ENCODE measurements at places on chromosomes 1 and 21.
A peak's percentile ranks its signal among the peaks of the same experiment; 100 is the strongest.

GRCh38 chr1:152884966-152885624 is 7.0 kb downstream of the SMCP start:
- no peak for DNase-seq

DNA sequence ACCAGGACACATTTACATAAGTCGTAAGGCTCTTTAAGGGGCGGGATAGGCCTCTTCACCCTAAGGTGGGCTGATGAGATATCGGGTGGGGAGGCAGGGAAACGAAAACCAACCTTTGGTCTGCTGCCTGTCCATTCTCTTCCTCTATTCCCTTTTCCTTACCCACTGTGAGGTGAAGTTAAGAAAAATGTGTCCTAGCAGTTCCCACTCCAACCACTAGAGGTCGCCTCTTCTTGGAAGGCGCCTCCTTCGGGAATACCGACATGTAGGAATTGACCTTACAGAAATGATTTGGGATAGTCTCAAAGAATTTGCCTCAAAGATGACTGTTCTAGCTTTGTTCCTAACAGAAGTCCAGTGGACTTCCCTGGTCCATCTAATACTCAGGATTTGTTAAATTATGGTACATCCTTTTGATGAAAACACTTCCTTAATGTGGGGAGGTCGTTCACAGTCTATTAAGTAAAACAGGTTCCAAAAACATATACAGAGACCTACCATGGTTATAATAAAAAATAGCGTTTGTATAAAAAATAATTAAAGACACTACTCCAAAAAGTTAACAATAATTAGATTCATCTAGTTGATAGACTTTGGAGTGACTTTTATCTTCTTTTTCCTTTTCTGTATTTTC is 14.1 kb downstream of the AZIN2 start:
- peak; percentile 51 for DNase-seq

DNA sequence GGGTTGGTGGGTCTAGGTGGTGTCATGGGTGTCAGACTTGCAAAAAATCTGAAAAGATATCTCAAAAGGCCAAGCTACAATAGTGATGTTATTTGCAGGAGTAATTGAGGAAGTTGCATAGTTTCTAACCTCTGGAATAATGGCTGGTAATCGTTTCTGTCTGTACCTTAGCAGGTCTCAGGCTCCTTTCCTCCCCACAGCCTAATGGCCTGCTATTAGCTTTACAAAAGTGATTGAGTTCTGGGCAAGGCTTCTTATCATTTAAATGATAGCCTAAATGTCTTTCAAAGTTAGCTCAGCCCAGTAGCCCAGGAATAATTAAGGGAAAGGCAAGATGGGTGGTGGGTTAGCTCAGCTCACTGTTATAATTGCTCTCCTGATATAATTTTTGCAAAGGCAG is 37.7 kb upstream of the IGSF5 start:
- DNase-seq = no peak

GRCh38 chr1:84582802-84583587 is 8.8 kb upstream of the CTBS start:
- no peak for DNase-seq

GRCh38 chr1:219507437-219507836 is 105.5 kb downstream of the ZC3H11B start:
- no peak for DNase-seq

- DNase-seq = no peak
Observed at GRCh38 chr1:23126801-23127200, 41.9 kb downstream of the LUZP1 start.

GRCh38 chr1:156074661-156075060 is 7.6 kb downstream of the MEX3A start:
- no peak for DNase-seq

GRCh38 chr1:185345913-185346720 is 29.1 kb upstream of the IVNS1ABP start:
- no peak for DNase-seq

DNA sequence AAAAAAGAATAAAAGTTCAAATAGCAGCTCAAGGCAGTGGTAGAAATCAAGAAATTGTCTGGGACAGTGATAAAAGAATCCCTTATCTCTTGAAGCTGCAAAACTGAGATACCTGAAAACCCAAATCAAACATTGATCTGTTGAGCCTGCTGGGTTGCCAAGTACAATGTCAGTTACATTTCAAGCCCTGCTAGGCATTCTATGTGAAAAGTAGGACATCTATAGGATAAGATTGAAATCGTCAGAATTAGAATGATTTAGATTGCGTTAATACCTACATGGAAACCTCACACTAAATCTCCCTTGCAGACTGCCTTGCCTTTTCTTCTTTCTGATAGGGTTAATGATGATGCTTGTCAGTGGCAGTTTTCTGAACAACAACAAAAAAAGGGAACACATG is 1684.4 kb upstream of the B3GALT2 start:
- no peak for DNase-seq

DNA sequence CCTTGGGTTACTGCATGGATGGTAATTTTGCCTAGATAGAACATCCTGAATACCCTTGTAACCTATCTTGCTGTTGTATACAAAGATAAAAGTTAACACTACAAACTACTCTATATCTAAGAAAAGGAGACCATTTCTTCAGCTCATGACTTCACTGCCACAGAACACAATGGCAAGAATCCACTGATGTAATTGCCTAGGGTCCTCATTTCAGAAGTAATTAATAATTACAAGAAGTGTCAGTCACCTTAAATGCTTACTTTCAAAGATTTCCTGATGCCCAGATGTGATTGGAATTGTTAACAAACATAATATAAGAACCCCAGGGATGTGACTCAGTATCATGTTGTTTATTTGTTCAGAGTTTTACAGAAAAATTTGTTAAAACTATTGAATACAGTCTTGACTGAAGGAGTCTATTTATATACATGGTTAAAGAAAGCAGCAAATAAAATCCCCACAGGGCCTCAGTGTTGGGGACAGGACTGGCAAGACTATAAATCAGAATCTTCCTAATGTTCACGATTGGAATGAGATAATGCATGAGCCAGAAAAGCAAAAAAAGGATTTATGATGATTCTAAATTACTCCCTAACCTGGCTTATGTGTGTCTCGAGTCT is 83.9 kb downstream of the CRB1 start:
- no peak for DNase-seq

- DNase-seq = no peak
Observed at GRCh38 chr1:84757301-84757700, 67.0 kb upstream of the SSX2IP start.

GRCh38 chr1:235270625-235271024 is 57.4 kb downstream of the ARID4B start:
- no peak for DNase-seq

- DNase-seq = no peak
Observed at GRCh38 chr1:7650801-7651200, 120.3 kb upstream of the VAMP3 start.

DNA sequence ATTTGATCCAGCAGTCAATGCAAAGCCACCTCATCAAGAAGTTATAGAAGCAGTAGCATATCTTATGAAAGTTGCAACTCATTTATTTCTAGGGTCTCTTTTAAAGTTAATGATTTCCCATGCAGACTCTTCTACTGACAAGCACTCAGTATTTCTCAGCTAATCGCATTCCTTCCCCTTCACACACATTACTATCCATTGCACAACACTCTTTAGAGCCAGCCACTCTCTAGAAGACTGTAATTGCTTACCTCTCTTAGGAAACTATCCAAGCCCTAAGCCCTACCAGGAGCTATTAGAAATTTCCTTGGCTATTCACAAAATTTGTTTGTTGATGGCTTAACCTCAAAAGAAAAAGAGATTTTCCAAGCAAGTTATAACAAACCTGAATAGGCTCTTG is 106.0 kb downstream of the ADAMTS1 start:
- no peak for DNase-seq

GRCh38 chr1:77081834-77082233 is 137.4 kb downstream of the PIGK start:
- DNase-seq = no peak

DNA sequence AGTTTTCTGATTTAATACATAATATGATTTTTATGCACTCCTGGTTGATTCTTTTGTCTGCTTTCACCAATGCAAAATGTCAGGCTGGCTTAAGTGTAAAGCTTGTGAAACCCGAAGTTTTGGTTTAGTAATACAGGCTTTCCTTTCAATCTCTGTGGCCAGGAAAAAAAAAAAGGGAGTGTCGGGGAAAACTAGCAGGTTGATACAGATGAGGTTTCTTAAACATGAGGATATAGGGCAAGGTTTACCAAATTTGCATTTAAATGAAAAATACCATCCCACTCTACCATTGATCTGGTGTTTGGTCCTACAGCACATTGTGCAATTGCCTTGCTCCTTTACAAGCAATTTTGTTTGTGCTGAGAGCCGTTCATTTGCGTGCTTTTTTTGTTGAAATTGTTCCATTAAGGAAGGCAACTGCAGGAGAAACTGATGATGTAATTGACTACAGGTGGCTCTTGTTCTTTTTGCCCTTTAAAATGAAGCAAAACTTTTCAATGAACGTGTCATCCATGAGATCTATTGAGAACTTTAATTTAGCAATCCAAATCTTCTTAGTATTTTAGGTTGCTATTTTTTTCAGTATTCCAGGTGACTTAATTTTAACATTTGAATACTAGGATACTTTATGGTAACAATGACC is 22.7 kb downstream of the CLIC6 start:
- no peak for DNase-seq

- no peak for DNase-seq
Observed at GRCh38 chr1:233121947-233122559, 171.6 kb downstream of the NTPCR start.

DNA sequence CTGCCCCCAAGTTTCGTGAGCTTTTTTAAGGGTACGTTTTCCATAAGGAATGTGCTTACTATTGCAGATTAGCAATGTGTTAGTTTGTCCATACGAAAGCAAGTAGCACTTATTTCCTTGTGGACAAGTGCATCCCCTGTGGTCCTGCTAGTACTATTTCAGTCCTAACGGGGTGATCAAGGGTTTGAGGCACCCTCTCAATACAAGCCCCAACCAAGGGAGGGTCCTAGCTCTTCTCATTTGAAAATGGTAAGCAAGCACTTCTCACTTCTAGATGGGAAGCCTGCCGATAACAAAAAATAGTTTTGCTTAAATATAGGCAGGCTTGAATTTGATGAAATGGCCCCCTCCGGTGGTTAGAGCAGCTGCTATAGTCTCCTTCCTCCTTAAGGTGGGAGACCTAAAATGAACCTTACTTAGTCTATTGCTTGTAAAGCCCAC is 64.0 kb upstream of the HMCN1 start:
- DNase-seq = no peak

DNA sequence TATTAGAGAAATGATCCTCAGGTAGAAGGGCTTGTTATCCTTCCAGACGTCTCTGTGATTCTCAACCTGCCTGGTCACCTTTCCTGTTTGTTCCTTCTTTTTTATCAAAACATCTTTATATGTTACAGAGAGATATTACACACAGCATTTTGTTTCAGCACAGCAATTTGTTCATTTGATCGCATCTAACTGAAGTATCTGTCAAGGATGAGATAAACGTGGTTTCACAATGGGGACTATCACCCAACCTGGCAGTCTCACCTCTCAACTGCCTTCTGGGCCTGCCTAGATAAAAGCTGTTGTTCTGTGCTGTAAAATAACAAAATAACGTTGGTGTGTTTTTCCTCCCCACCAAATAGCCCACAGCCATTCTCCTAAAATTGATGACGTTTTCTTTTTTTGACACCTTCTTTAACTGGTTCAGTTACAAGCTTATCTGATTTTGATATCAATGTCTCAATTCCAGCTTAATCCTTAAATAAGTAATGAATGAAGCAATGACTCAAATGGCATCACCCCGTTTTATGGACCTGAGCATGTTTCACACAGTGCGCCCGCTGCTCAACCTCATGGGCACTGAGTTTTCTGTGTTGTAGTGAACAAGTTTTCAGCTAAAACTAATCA is 367.9 kb upstream of the RUNX1 start:
- no peak for DNase-seq

DNA sequence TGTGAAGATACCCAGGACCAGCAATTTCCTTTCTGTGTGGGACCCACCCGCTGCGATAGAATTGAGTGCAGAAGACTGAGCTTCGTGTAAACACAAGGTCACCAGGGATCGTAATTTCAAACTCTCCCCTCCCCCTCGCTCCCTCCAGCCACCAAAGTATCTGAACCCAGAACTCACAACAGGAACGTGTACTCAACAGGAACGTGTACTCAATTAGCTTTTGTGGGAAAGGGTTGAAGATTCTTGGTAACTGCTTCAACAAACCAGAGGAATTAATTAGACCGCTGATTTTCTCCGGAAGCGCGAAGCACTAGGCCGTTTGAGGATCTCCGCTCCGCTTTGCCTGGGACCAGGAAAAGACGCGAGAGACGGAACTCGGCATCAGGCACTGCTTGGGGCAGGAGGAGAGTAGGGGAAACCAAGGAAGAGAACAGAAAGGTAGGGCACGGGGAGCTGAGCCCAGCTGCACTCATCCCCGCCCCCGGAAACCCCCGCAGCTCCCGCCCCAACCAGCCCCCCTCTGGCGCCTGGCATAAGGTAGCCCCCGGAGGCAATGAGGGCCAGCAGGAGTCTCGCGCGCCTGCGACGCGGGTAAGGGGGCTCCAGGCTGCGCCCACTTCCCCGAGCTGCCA is 453 bp downstream of the DRAM2 start:
- DNase-seq = peak; percentile 34

GRCh38 chr1:6287029-6287428 is 26.1 kb upstream of the GPR153 start:
- no peak for DNase-seq

DNA sequence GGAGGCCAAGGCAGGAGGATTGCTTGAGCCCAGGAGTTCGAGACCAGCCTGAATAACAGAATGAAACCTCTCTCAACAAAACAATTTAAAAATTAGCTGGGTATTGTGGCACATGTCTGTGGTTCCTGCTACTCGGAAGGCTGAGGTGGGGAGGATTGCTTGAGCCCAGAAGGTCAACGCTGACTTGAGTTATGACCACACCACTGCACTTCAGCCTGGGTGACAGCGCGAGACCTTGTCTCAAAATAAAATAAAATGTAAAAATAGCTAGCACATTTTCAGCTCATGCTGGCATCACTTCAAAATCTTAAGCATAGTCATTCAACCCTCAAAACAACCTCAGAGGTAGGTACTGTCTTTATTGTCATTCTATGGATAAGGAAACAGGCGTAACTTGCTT is 6.4 kb downstream of the JAK1 start:
- no peak for DNase-seq

DNA sequence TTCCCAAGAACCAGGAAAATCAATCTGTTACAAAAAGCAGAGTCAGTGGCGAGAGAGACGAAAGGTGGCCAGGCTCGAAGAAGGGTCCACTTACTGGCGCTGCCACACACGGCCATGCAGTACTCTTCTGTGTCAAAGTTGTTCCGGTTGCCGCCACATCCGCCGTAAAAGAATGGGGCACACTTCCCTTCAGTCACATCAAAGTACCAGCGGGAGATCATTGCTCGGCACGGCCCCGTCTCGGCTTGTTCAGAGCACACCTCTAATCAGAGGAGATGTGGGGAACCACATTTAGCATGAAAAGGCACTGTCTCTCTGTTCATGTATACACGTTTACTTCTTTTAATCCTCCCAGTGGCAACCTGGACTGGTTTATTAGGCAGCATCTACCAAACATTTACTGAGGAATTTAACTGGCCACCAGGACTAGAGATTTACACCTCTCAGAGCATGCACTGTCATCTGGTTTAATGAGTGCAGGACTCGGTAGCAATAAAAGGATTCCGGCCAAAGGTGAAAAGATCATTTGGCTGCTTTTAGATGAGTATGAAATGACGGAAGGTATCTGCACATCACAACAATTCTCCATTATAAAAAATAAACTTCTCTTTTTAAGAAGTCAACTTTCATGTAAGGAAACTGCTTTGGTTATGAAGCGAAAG is 170.5 kb downstream of the APP start:
- no peak for DNase-seq

- DNase-seq = no peak
Observed at GRCh38 chr21:33355996-33356395, 31.2 kb downstream of the IFNAR1 start.

- no peak for DNase-seq
Observed at GRCh38 chr1:203175827-203176241, 208 bp upstream of the MYBPH start.
